ENCODE measurements at places on chromosomes 7 and 10.

- no peak for DNase-seq
Observed at GRCh38 chr10:12177642-12178041, 18.0 kb downstream of the NUDT5 start.

DNA sequence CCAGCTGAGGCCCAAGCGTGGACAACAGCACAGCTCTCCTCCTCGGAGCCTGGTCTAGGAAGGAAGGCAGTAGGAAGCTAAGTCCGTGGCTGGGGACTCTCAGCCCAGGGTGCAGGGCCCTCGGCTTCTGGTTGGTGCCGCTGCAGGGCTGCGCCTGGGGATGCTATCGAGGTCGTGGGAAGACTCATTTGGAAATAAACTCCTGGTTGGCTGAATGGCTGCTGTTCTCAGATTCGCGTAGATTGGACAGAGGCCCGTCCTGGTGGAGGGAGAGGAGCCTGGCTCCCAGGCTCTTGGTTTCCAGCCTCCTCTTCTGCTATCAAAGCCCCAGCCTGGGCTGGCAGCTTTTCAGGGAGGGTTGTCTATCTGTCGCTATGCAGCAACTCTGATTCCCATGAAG lies 152.6 kb upstream of the FZD8 start:
- DNase-seq: no peak

GRCh38 chr7:103857435-103857834 lies 132.0 kb downstream of the RELN start:
- no peak for DNase-seq

DNA sequence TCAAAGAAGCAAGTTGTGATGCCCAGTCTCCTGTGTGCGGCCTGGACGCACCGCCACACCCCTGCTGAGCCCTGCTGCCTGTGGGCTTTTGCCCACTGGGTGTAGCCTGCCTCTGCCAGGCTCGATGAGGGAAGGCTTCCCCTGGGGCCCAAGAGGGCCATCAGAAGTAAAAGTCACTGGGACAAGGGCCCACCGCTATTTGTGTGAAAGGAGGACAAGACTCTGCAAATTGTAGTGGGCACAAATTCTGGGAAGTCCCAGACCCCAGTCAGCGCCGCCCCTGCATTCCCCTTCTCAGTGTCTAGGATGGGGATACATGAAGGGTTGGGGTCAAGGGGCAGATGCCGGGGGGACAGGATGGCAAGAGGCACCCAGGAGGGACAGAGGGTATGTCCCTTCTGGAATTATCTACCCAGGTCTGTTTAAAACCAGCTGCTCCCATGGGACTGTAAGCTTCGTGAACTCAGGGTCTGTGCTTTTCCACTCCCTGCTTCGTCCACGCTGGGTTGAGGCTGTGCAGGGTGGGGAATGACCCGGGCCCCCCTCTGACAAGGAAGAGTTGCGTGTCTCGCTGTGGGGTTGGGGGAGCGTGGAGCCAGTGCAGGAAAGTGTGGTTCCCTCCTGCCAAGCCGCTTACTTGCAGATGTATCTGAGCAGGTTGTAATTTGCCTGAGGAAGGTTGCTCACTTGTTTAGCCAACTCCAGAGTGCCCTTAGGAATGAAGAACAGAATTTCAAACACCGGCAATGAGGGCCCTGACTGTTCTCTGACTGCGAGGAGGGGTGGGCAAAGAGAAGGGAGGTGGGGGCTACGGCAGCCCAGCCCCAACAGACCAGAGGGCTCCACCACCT lies 147.2 kb downstream of the MAPK8 start:
- no peak for DNase-seq

DNA sequence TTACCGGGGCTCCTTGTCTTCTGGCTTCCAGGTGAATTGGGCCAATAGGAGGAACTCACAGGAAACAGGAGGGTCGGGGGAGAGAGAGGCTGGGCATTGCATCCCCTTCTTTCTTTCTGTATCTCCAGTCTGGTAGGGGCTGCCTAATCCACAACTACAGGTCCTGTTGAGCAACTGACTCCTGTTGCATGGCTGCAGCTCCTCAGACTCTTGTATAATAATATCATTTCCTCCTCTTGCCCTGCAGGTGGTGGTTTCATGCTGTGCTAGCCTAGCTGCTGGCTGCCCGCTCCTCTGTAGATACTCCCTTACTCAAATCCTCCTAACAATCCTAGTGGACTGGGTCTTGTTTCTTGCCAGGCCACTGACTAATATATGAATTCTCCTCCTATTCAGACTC lies 276.5 kb upstream of the SMIM30 start:
- DNase-seq: no peak

- DNase-seq: no peak
Observed at GRCh38 chr7:157576415-157576814, 239.6 kb downstream of the DNAJB6 start.

GRCh38 chr7:158280448-158281144 lies 307.0 kb downstream of the PTPRN2 start:
- DNase-seq: no peak

- no peak for DNase-seq
Observed at GRCh38 chr7:99363286-99363685, 11.2 kb upstream of the ARPC1B start.

DNA sequence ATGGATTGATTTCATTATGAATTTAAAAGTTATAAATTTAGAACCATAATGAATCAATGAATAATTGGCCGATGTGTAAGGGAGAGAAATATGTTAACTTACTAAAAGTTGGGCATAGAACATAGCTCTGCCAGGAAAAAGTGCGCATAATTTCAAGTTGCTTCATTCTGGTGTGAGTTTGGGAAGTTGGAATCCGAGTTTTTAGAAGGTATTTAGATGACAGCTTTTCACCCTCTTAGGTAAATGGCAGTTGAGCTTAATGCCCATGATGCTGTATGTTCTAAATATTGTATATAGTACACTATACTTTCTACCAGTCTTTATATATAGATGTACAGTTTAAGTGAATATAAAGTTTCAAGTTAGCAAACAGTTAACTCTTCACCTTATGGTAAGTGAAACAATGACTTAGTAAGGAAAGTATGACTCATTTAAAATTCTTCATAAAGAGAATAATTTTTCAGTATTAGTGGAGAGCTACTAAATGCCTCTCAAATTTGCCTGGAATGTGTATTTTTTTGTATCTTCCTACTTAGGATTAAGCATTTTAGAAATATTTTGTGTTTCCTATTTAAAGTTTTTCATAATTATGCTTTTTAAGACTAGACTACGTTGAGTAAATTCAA lies 1.6 kb downstream of the C1GALT1 start:
- DNase-seq: no peak

DNA sequence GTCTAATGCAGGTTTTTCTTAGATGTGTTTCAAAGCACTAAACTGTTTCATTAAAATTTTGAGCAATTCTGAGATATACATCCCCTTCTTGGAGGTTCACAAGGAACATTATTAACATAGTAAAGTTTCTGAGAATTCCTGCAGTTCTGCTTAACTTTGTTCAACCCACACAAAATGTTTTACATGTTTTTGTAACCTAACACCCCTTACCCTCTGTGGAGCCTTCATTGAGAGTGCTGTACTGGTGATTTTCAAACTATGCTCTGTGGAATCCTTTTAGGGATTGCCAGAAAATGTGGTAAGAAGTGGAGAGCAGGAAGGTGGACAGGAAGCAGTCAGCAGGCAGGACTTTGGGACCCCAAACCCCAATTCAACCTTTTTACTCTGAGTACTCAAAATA lies 53.6 kb upstream of the ABCB5 start:
- DNase-seq: no peak

DNA sequence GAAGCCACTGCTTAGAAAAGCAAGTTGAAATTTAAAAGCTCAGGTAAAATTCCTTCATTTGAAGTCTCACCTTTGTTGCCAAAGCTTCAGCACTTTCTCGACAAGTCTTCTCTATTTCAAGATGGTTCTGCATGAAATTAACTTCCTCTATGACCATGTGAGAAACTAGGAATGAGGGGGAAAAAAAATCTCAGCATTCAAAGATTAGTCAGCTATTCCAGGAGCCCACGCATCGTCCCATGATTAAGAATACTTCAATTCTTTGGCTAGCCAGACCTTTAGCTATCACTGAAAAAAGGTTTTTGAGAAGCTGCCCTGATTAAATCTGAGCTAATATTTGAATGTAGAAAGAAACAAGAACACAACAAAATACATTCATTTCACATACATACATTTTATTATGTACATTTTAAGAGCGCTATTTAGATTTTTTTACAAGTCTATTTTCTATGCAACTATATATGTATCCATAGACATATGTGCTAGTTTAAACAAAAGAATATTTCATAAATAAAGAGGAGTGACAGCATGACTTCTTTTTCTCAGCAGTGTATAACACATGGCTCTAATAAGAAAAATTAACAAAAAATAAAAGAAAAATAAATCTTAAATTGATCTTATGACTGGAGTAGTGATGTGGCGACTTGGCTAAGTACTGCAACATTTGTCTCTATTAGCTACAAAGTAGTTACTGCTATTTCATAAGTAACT lies 44.8 kb downstream of the SHTN1 start:
- no peak for DNase-seq

DNA sequence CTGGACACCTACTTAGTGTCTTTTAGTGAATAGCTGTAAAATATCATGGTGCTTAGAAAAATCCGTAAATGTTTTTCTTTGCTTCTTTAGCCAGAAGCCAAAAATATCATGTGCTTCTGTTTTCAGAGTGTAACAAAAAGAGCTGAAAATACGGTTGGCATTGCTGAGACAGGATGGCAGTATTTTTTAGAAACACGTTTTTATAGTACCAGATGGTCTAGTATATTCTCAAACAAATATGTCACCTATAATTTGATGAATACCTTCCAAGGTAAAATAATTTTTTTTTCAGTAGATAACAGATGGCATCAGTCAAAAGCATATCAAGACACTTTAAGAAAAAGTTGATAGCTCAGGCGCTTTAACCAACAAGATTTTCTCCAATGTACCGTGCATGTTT lies 326.6 kb downstream of the PHF14 start:
- no peak for DNase-seq

GRCh38 chr10:88608052-88608732 lies 21.6 kb downstream of the LIPJ start:
- no peak for DNase-seq

DNA sequence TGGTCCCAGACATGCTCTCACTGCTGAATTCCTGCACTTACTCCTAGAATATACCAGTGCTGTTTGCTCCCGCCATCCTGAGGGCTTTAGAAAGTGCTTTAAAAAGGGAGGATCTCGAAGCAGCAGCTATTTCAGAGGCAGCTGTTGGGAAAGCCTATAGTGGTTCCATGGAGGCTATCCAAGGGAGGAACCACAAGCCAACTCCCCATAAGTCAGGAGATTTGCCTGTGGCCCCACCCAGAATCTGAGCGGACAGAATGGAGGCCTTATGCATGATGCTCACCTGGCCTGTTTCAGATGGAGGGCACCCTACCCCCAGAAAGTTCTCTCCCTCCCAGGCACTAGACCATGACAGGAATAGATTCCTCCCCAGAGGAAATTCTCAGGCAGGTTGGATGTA lies 2.3 kb upstream of the KCNIP2 start:
- DNase-seq: no peak

GRCh38 chr7:131803816-131804215 lies 247.4 kb upstream of the PODXL start:
- no peak for DNase-seq

DNA sequence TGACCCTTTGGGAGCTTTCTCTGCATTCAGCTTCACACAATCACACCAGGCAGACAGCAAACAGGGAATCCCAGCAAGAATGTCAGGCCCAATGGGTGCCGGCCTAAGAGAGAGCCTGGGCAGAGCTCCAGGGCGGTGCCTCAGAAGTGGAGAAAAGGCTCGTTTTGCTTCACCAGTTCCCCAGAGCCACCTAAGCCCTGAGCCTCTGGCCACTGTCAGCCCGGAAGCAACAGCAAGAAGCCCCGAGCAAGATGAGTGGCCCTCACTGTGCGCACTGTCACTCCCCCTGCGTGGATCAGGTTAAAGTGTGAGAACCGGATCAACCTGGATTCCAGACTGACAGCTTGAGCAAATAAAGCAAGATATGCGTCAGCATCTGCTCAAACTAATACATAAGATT lies 14.7 kb downstream of the CNPY1 start:
- no peak for DNase-seq

DNA sequence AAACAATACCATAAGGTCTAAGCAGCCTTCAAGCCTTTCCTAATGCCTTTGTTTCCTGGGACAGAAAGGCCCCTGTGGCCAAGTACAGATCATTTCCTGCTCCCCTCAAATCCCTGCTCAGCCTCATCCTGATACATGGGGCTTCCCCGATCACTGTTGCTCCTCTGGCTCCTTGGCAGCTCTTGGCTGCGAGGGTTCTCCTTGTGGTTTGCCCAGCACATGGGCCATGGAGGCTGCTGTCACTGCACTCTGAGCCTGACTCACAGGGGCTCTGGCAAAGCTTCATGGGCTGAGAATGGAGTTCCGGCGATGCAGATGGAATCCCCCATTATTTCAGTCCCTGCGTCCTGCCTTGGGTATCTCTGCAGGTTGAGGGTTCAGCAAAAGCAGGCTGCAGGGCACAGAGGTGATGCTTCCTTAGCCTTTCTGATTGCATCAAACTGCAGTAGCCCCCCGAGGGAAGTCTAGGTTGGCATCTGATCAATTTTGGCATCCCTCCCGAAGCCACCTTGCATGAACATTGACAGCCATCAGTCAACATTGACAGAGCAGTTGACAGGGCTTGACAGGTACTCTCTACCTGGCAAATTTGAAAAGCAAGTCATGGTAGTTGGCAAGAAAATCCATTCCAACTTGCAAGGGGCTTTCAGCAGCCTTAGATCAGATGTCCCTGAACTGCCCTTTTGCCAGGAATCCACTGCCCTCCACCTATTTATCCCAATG lies 168.6 kb downstream of the GFRA1 start:
- DNase-seq: no peak

DNA sequence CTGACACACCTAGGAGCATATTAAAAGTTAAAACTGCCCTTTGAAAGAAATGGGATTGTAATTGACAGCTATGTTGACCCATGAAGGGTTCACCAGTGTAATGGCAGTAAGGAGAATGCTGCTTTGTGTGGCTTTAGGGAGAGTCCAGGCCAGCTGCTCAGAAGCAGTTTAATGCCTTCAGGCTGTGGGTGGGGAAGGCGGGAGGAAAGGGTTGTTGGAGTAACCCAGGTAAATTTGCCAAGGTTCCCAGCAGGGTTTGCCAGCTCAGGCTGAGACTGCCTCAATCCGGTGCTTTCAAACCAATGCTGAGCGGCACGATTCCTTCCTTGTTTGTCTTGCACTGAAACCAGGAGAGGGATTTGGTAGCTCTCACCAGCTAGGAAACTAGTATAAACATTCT lies 637.2 kb downstream of the INHBA start:
- no peak for DNase-seq

DNA sequence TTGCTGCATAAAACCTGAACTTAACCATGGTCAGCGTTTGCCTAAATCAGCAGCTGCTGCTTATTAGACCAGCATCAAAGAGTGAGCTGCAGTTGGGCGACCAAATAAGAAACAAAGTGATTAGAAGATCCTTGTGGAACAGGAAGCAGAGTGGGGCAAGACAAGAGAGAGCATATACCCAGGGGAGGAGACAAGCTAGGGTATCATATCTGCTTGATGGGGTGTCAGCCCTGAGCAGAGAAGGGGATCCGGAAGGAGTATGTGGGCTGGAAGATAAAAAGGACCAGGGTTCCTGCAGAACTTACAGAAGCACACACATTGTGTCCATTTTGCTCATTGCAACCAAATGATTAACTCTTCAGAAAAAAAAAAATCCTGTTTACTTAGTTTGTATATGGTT lies 213.6 kb downstream of the CELF2 start:
- DNase-seq: no peak

GRCh38 chr7:64868499-64868898 lies 34.6 kb upstream of the ZNF273 start:
- no peak for DNase-seq
